Activated T-cell treated with anti-CD3 and anti-CD28 coated beads, Interleukin-2, amount 50 U/mL, for 72 hours (primary cell): ENCODE measurements at places on chromosomes 12 and 14. TPM values are rescaled to one million over a fixed set of nuclear protein-coding genes. Genes with fewer than 3 reads are reported as not detected.

GRCh38 chr12:47360771-47361388 is 281.1 kb upstream of the AMIGO2 start:
- peak; percentile 31 for DNase-seq

Gene CPNE6
- 0.14 TPM for total RNA-seq

DNA sequence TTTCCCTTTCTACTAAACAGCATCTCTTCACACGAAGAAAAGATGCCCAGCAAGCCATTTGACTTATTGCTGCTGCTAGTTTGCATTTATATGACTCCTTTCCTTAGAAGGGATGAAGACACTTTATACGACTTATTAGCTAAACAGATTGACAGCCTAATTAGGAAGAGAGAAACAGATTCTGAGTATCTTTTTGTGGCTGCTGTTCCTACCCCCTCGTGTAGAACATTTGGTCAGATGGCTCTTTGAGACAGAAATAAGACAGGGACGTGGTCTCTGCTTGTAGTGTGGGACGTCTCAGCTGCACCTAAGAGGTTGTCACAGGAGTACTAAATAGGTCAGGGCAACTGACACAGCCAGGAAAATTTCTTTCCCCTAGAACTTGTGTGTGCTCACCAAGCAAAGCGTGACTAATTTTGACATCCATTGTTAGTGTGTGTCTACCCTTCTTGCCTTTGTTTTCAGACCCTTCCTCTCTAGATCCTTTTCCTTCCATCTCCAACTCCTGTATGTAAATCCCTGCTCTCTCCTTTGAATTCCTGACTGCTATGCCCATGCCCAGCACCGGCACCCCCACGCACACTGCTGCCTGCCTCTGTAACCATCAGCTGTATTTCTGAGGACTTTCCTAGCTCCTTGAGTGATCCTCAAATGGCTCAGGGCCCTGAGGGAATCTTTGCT is 83.2 kb downstream of the DAD1 start:
- no peak for DNase-seq

Gene LTBR
- total RNA-seq, result 1.9 TPM

Gene CIPC
- total RNA-seq, result 5.1 TPM

Gene NUMB
- total RNA-seq, result 66.3 TPM

- DNase-seq, result no peak
Observed at GRCh38 chr14:104591031-104591430, 11.5 kb downstream of the C14orf180 start.

Gene IQSEC3
- 3.8 TPM for total RNA-seq

GRCh38 chr14:67335781-67336180 is 23.8 kb downstream of the ATP6V1D start:
- DNase-seq, result no peak

DNA sequence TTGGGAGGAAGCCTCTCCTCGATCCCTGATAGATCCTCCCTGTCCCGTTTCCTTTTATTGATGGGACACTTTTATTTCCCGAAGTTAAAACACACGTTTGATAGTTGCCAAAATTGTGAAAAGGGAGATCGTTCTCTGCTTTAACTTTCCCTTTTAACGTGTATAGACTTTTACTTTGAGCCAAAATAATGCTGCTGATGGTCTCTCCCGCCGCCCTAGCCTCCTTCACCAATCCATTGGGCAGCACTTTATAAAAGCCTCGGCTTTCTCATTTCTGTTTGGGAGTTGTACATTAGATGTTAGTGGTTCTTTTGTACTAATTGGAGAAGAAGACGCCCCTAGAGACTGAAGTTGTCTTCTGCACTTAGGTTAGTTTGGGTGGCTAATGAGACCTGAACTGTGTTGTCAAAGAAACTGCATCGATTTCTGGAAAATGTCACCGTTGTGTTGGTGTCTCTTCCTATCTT is 1.4 kb downstream of the TMTC2 start:
- no peak for DNase-seq

DNA sequence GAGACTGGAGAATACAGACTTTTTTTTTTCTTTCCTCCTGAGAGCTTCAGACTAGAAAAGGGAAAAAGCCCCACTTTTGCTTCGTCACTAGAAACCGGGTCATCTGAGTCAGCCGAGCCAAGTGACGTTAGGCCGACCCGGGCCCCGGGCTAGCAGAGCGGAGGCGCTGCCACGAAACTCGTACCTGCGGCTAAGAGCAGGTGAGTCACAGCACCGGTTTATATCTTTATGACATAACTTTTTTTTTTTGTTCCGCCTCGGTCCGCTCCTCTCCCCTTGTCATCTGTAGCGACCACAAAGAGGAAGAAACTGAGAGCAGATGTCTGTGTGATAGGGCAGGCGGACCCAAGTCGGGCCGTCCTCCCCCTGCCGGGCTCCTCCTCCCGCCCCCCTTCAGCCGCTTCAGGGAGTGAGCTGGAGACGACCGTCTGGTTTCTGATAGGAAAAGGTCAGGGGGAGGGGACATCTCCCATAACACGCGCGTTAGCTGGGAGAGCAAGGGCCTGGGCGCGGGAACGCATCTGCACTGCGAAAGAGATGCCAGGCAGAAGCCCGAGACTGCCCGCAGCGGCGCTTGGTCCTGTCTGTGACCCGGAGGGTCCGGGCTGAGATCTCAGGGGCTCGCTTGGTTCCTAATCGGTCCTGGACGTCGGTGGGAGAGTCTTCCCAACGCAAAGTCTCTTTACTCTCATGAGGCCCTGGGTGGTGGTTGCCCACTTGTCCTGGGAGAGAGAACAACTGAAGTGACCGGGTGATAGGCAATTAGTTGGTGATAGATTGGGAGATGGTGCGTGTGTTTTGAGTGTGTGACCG is 586 bp downstream of the TTC6 start:
- DNase-seq, result peak; percentile 86

DNA sequence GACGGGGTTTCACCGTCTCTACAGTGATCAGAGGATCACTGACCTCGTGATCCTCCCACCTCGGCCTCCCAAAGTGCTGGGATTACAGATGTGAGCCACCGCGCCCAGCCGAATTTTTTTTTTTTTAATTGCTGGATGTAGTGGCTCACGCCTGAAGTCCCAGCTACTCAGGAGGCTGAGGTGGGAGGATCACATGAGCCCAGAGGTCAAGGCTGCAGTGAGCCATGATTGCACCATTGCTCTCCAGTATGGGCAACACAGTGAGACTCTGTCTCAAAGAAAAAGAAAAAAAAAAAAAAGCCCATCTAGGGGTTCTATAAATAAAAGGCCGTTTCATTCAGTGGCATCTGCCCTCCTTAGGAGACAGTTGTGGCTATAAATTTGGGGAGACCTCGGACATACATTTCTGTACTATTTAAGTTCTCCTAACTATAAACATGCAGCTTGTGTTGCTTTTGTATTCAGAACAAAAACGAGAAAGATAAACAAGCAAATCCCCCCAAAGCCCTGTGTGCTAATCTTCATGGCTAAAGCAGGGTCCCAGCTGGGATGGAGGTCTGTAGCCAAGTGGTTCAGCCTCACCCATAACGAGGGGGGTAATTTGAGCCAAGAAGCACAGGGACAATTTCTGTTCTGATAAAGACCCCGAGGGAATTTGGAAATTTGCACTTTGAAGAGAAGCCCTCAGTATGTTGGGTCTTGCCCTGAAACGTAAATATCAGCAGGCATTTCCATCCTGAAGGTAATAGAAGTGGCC is 35.0 kb upstream of the BCL7A start:
- no peak for DNase-seq

DNA sequence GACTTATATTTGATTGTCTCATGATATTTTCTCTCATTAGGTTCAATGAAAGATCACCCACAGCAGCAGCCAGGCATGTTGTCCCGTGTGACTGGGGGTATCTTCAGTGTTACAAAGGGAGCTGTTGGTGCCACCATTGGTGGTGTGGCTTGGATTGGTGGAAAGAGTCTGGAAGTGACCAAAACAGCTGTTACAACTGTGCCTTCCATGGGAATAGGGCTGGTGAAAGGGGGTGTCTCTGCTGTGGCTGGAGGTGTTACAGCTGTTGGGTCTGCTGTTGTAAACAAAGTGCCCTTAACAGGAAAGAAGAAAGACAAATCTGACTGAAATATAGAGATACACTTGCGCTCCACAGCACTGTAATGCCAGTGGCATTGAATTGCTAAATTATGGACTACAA is 15.4 kb downstream of the TMEM263 start:
- no peak for DNase-seq

DNA sequence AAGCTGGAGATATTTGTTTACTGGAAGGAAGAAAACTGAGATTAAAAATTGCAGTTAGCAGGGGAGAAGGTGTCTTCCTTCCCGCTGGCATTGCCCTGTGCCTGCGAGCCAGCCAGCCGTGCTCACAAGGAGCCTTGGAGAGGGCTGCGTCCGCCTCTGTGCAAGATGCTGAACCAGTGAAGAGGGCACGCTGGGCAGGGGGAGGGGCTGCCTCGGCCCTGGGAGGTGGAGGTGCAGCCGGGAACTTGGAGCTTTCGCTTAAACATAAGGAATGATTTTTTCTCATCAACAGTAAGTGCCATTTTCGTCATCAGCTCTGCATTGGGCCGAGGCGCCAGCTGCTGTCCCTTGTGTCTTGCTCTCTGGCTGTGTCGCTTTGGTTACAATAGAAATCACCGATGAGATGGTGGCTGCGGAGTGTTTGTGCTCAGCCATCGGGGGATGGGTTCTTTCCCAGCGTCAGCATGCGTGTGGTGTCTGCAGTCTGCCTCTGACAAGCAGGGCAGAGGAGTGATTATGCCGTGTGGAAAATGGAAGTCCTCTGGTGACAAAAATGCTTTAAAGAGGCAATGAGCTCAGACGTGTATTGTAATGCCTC is 97.3 kb downstream of the ESR2 start:
- no peak for DNase-seq

DNA sequence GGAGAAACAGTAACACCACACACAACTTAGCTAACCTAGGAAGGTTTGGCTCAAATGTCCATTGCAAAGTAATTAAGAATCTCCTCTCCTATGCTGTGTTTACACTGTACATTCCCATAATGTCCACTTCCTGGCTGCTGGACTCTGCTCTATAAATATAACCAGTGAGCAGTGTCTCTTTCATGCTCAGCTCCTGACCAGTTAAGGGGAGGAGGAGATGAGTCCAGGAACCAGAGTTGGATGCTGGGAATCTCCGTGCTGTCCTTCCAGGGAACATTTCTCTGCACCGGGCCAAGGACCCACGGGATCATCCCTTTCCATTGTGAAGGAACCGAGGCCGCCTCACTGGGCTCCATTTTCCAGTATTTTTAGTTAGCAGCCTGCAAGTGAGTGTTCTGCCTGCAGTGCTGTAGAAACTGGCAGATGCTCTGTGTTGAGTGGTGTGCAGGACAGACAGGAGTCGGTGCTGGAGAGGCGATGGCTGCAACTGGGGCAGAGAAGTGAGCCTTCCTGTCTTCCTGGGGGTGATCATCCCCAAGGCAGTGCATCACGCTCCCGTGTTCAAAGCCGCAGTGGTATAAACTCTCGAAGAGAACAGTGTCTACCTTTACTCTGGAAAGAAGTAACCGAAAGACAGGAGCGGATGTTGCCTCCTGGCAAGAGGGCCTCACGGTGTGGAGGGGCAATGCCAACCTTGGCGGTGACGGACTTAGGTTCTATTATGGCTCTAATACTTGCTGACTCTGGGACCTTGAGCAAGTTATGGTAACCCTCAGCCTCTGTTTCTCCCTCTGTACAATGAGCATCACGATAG is 195.5 kb downstream of the CACNA1C start:
- DNase-seq, result no peak
